Substantia nigra (tissue), 51 donors: ENCODE measurements at places on chromosomes 4 and X.

GRCh38 chrX:134660627-134661026, 2.4 kb upstream of the PLAC1 start:
- no peak for DNase-seq

DNA sequence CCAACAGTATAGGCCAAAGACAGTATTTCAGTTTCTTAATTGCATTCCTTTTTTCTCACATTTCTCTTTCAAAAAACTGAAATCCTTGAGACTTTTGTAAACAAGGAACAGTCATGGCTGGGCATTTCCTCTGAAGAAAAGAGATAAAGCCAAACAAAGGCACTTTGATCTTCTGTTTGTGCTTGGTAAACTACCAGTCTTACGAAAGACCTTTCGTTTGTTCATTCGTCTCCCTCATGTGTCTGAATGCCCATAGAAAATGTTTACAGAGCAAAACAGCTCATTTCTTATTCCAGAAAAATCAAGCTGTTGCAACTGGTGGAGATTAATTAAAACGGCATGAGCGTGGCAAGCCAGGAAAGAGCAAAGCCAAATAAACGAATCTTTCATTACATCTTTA, 178.0 kb downstream of the GASK1B start:
- DNase-seq, result no peak

GRCh38 chrX:130165703-130166502, at the start of gene AIFM1:
TSS of gene AIFM1 (minus strand) at chrX:130165841. CDS start at chrX:130165656, 185 bp downstream.
- DNase-seq, result peak; percentile 33

- DNase-seq, result peak; percentile 6
Measured at GRCh38 chrX:32985544-32985943, 225.8 kb downstream of the DMD start.

GRCh38 chrX:7266288-7266687, 118.3 kb upstream of the PUDP start:
- DNase-seq, result no peak

- no peak for DNase-seq
Measured at GRCh38 chr4:65535113-65535512, 135.2 kb downstream of the EPHA5 start.

- DNase-seq, result no peak
Measured at GRCh38 chr4:148344941-148345340, 97.3 kb downstream of the NR3C2 start.

GRCh38 chr4:138898282-138898681, 117.3 kb upstream of the NOCT start:
- DNase-seq, result no peak

GRCh38 chr4:56149591-56149990, 200.8 kb downstream of the CEP135 start:
- no peak for DNase-seq

DNA sequence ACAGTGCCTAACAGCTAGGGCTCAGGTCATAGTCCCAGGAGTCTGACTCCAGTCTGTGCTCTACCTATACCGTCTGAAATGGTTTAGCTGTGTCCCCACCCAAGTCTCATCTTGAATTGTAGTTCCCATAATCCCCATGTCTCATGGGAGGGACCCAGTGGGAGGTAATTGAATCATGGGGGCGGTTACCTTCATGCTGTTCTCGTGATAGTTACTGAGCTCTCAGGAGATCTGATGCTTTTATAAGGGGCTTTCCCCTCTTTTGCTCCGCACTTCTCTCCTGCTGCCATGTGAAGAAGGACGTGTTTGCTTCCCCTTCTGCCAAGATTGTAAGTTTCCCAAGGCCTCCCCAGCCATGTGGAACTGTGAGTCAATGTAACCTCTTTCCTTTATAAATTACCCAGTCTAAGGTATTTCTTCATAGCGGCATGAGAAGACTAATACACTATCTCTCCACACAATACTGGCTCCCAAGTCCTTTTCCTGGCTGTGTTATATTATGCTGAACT, 110.8 kb downstream of the AFAP1 start:
- no peak for DNase-seq

- no peak for DNase-seq
Measured at GRCh38 chr4:1759170-1759817, 33.8 kb upstream of the FGFR3 start.

DNA sequence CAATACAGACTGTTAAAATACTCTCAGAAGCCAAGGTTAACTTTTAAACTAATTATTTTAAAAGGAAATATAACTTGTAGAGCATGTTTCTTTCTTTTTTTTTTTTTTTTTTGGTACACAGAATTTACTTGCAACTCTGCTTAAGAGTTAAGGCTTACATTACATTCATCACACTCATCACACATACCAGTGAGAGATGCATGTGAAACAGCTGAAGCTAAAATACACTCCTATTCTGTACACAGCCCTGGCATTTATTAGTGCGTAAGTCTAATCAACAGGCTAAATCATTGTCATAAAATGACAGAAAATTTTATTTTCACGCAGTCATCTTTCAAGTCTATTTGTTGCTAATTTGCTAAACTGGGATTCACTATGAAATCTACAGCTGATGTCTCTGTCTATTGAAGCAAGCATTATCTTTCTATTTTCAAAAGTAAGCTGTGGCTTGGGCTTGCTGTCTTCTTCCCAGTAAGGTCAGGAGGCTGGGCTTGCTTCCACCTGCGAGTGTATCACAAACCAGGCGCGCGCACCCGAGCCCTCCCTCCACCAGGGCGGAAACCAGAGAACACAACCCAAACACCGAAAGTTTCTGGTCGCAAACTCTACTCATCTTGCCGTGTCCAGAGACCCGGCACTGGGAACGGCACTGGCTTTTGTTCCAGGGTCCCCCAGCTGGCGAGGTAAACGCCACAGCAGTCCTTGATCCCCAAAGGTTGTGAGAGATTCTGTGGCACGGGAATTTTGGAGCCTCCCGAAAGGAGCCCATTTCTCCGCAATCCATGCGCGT, 3.9 kb downstream of the MAML3 start:
- DNase-seq, result peak; percentile 32

DNA sequence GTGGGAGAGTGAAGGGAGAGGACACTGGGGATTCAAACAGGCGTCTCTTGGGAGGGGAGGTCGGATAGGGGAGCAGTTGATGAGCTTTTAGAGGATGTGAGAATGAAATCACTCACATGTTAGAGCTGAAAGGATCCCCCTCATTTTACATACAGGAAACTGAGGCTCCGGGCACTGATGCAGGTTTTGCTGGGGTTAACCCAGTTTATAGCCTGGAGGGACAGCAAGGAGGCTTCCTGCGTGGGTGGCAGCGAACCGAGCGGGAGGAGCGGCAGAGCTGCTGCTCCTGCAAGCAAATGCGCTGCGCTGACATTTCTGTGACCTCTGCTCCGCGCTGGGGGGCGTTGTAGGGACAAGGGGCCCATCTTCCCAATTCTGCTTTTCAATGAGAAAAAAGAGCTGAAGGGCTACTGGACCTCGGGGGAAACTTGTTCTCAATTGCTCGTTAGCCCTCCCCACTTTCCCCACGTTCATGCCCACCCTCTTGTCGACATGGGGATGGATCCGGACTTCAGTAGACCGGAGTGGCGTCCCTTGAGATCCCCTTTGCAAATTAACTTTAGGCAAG, 1.2 kb upstream of the NEUROG2 start:
- no peak for DNase-seq

GRCh38 chrX:47620303-47620685, 637 bp upstream of the SYN1 start:
- DNase-seq, result no peak

DNA sequence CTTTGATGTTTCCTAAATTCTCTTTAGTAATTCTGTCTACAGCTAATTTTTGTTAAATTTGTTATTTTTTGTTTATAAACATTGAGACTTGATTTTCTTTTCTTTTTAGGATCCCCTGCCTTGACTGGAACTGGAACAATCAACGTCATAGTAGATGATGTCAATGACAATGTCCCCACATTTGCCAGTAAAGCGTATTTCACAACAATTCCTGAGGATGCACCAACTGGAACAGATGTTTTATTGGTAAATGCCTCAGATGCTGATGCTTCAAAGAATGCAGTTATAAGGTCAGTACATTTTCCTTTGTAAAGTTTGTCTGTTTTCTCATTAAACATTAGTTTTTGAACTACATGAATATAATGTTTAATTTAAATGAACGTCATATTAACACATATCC, 119.4 kb downstream of the FAT4 start:
- DNase-seq, result no peak

- DNase-seq, result no peak
Measured at GRCh38 chr4:60726779-60727178, 473.3 kb upstream of the ADGRL3 start.

DNA sequence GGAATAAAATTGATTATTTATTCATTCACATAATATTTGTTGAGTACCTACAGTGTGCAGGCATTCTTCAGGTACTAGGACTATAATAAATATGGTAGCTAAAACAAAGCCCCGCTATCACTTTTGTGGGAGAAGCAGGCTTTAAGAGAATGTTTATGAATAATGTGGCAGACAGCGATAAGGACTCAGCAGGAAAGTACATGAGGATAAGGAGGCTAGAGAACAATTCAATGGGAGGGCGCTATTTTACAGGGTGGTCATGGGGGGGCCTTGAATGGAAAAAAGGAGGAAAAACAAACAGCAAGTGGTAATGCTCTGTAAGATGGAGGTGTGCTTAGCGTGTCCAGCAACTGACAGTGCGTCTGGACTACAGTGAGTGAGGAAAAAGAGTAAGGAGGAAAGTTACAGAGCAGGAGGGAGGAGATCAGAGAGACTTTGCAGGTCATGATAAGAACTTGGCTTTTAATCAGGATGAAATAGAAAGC, 264.2 kb upstream of the ETNPPL start:
- no peak for DNase-seq

- no peak for DNase-seq
Measured at GRCh38 chrX:134580907-134581306, 77.4 kb downstream of the PLAC1 start.

- no peak for DNase-seq
Measured at GRCh38 chr4:110994781-110995180, 371.9 kb upstream of the PITX2 start.

- no peak for DNase-seq
Measured at GRCh38 chrX:121260596-121261240, 213.3 kb downstream of the GLUD2 start.

GRCh38 chr4:172168888-172169287, 355.7 kb downstream of the GALNTL6 start:
- no peak for DNase-seq

DNA sequence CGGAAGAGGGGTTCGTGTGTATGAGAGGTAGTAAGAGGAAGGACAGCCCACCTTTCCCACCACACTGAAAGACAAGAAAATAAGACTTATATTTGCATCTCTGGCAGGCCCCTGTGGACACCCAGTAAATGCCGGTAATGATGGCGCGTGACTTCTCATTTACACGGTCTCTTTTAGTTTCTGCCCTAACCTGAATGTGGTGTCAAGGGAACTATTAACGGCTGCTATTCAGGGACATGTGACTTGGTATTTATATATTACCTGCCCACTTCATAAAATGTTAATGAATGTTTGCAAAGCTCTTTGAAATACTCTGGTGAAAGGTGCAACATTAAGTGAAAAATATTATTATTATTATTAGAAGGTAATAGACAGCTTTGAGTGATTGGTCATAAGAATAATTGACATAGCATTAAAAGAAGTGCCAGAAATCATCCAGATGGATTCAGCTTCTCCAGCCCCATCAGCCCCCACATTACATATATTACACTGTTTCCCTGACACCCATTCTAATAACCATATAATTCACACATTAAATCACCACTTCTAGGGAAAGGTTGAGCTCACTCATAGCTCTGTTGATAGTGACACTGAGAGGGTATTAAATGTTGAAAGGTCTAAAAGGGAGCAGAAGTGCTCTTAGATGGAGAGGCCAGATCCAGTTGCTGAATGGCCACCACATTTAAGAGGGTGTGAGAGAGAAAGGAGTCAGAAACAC, 83.0 kb upstream of the BEND4 start:
- no peak for DNase-seq

DNA sequence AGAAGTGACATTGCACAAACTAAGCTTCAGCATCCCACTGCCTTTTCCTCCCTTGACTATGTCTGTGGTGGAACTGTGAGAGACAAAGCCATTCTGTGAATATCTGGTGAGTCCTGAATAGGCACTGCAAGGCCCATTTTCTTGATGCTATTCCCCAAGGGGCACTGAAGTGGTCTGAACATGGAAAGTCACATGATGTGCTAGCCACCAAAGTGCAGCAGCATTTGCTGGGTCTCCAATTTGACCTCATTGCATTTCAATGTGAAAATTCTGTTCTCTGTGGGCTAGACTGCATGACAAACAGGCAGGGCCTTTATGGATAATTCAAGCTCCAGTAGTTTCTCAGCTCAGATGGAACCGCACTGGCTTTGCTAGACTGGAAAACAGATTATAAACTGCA, 627.4 kb upstream of the BOD1L1 start:
- DNase-seq, result no peak

GRCh38 chr4:25743971-25744370, 88.3 kb downstream of the SLC34A2 start:
- DNase-seq, result no peak

GRCh38 chrX:83535417-83536196, 27.5 kb downstream of the POU3F4 start:
- DNase-seq, result no peak

DNA sequence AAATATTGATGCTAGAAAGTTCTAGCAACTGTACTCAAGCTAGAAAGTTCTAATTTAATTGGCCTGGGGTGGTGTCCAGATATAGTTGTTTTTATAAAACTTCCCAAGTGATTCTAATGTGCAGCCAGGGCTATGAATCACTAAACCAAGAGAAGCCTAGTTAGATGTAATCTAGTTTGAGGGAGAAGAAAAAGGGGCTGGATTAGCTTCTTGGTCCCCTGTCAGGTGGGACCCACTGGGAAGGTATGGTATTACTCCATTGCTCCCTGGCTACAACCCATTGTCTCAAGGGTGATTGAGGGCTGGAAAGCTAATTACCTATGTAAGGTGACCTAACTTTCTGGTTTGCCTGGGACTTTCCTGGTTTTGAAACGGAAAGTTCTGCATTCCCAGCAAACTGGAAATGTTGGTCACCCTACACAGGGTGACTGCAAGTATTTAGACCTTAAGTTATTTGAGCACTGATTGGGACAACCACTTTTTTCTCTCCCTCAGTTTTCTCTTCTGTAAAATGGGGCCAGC, 23.9 kb upstream of the MSN start:
- DNase-seq, result no peak

GRCh38 chrX:48540028-48540375, 488 bp downstream of the TBC1D25 start:
- peak; percentile 38 for DNase-seq

GRCh38 chrX:109658391-109658790, 33.4 kb upstream of the KCNE5 start:
- no peak for DNase-seq

DNA sequence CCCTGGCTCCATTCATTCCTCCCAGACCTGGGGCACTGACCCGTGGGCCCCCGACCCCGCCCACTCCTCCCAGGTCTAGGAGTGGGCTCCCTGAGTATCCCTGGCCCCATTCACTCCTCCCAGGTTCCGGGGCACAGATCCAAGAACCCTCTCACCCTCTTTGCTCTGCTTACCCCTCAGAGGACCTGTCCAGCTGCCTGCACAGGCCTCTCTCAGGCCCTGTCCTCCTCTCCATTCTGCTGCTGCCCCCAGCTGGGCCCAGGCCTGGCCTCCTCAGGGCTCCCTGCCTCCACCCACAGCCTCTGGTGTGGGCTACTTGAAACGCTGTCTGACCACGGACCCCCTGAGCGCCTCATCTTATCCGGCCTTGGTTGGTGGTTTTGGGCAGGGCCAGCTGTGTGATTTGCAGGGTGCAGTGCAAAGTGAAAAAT, 217.7 kb upstream of the PSAPL1 start:
- DNase-seq, result no peak
